Activated CD8-positive, alpha-beta memory T cell treated with anti-CD3 and anti-CD28 coated beads for 4 hours (primary cell): ENCODE measurements at places on chromosomes 3 and 15.

DNA sequence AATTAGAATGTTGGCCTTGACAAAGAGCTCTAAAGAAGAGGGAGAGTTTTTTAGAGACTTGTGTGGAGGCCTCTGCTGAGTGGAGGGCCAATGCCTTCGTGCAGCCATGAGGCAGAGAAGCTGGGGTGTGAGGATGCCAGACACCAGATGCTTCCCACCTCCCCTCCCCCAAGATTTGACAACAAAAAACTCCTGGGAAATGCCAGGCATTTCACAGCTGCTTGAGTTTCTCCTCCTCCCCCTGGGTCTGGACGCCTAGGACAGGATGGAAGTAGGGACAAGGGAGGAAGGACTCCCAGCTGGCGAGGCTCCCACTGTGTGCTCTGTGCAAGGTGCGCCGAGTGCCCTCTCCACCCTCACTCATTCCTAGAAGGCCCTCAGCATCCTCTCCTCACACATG is 20.1 kb downstream of the TGM4 start:
- no peak for DNase-seq

DNA sequence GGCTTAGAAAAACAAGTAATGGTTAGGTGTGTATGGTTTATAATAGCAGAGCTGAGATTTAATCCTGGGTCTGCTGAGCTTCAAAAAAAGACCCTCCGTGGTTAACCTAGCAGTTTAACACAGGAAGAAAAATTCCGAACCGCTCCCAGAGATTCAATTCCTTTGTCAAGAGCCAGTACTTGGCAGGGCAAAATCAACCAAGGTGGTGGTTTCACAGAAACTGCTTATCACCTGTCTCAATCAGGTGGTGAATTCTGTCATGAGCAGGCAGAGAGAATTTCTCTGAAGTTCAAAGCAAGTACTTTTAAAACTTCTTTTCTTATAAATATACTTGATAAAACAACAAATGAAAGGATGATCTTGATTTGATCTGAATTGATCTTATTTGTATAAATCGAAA is 17.2 kb downstream of the SYNPR start:
- no peak for DNase-seq

DNA sequence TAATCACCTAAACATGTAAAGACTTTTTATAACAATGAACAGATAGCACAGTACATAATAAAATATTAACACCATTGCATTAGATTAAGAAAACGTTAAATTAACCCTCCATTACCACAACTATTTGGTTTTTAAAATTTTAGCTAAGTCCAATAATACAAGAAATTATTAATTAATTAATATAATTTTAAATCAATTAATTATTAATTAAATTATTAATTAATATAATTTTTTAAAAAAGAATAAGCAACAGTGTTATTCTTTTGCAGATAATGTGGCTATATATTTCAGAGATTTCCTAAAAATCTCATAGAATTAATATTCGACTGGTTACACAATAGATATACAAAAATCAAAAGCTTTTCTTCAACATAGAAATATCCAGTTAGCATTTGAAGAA is 82.5 kb downstream of the ECT2 start:
- no peak for DNase-seq

- no peak for DNase-seq
Observed at GRCh38 chr3:49283997-49284396, 7.0 kb upstream of the C3orf62 start.
